Lower leg skin (tissue), 4 donors: ENCODE measurements at places on chromosomes 16 and 17. TPM values are rescaled to one million over a fixed set of nuclear protein-coding genes. Genes with fewer than 3 reads are reported as not detected.

RHBDF1 gene
- 45.9 TPM for total RNA-seq

KRT12 gene
- total RNA-seq = not detected

DNA sequence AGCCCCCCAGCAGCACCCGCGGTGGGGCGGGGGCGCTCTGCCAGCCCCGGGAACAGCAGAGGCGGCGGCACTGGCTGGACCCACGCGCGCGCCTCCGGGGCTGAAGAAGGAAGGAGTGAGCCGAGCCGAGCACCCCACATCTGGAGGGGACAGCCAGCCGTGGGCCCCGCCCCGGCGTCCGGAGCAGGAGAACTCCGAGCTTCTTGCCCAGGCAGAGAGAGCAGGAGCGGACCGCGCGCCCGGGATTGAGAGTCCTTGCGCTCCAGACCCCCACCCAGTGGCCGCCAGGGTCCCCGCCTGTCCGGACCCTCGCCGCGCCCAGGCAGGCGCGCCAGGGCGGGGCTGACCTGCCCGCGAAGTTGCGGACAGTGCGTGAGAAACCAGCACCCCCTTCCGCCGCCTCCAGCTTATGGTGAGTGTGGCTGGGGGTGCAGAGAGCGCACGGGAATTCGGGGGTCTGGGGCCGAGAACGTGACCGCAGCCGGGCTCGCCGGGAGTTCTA lies 921.9 kb upstream of the EEF2KMT start:
- DNase-seq = no peak

DNA sequence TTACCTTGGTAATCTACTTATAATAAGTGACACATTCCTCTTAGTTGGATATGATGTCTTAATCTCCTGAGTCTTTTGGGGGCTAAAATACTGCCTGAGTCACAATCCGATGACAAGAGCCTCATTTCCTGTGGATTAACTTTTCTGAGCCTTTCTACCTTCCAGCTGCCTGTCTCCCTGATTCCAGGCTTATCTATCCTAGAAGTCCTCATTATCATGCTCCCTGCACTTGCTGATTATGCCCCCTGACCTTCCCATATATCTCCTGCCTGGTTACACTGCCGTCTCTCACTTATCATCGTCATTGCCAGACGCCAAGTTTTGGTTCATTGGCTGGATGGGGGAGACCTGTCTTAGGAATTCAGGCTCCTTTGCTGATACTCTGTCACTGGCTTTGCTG lies 727.4 kb upstream of the CA10 start:
- no peak for DNase-seq

GRCh38 chr16:60404401-60404800 lies 1631.8 kb downstream of the CDH8 start:
- DNase-seq = no peak
